ENCODE measurements at places on chromosomes 13 and 19. TPM values are rescaled to one million over a fixed set of nuclear protein-coding genes. Genes with fewer than 3 reads are reported as not detected.

GRCh38 chr13:76210262-76210661, 574.1 kb downstream of the LMO7 start:
- DNase-seq: peak; percentile 80

DNA sequence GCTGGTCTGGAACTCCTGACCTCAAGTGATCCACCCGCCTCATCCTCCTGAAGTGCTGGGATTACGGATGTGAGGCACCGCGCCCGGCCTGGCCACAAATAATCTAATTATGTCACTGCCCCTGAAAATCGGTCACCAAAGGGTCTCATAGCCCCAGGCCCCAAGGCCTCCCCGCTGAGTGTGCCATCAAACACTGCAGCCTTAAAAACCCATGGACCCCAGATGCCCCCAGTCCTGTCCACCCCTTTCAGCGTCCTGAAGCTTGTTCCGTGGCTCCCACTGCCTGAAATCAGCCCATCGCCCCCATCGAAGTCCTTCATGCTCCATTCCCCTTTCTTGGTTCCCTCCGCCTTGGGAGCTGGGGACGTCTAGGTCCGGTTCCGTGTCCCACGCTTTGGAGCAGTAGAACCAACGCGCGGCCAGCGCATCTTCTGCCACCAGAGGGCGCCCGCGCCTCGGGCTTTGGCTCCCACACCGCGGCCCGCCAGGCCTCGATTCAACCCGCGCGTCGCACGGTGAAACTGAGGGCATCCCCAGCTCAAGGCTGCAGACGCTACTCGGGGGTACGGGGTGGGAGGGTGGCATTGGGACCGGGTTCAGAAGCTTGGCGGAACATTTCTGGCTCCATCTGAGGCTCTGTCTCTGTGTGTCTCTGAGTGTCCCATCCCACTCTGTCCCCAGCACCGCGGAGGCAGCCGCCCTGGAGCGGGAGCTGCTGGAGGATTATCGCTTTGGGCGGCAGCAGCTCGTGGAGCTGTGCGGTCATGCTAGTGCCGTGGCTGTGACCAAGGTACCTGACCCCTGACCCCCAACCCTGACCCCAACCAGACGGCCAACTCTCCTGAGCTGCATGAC, 3.5 kb downstream of the YJEFN3 start:
- peak; percentile 85 for DNase-seq

The ZNF175 gene
- 10.9 TPM for total RNA-seq

DNA sequence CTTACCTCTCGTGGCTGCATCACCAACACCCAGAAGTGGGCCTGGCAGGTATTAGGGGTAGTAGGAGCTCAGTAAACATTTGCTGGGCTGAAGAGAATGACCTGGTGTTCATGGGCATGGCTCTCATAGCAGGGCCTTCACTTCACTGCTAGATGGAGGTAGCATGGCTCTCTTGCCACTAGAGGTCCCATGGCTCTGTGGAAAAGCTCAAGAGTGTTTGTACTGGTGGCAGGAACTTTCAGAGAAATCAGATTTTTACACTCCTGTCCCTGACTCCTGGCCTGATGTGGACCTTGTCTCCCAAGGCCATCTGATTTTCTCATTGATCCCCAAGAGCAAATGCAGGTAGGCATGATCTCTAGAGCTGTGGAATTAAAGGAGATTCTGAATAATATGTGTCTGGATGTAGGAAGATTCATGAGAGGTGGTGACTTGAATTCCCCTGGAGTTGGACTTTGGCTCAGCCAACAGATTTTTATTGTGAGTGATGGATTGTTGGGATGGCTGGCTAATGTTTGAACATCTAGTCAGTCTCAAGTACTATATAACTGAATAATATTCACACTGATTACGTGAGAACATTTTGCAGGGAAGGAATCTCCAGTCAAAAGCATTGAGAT, 5.7 kb downstream of the ZNF574 start:
- no peak for DNase-seq

GRCh38 chr13:48775285-48775684, 121.6 kb downstream of the CYSLTR2 start:
- DNase-seq: no peak

DNA sequence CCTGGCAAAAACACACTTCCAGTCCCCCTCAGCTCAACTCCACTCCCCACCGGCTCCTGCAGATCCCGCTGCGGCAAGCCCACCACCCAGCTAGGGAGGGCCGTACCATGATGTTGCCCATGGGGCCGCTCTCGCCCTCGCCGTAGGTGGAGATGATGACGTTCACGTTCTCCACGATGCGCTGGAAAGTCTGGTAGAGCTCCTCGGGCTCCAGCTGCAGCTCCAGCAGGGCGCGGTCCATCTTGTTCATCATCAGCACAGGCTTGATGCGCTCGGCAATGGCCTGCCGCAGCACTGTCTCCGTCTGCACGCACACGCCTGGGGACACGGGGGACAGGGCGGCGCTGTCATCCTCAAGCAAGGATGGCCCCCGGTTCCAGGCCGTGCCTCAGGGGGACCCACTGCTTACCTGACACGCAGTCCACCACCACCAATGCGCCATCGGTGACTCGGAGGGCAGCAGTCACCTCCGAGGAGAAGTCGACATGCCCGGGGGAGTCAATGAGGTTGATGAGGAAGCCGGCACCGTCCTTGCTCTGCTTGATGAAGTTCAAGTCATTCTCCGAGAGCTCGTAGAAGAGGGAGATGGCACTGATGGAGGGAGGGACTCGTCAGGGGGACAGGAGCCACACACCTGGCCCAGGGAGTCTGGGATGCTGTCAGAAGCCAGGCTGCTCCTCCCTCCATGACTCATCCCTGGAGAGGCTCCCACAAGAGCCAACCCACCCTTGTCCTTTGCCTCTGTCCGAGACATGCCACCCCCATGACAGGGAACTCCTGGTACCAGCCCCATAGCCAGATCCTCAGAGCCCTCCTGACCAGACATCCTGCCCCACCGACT, 2.3 kb downstream of the EEF2 start:
- no peak for DNase-seq

DNA sequence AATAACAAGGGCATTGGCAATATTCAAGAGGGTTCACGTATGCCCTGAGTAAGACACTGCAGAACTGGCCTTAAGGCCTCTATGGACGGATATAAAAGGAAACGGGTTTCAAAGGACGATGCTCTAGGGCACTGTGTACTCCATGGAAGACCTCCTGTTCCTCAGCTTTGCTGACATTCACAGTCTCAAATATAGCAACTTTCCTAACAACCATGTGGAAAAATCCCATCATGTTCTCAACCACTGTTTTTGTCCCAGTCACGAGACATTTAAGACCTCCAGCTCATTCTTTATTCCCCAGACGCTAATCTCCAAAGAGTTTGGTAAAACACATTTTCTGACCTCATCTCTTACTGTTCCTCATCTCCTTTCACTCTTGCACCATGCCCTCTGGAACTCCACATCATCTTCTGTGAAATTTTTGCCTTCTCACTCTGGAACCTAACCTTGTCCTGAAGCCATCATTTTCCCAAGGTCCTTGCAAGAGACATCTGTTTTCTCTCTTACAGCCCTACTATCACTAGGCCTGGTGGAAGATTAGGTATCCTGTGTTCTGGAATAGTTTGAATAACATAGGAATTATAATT, 37.6 kb downstream of the SPRY2 start:
- DNase-seq: no peak

The ZNF701 gene
- total RNA-seq: 19.7 TPM

DNA sequence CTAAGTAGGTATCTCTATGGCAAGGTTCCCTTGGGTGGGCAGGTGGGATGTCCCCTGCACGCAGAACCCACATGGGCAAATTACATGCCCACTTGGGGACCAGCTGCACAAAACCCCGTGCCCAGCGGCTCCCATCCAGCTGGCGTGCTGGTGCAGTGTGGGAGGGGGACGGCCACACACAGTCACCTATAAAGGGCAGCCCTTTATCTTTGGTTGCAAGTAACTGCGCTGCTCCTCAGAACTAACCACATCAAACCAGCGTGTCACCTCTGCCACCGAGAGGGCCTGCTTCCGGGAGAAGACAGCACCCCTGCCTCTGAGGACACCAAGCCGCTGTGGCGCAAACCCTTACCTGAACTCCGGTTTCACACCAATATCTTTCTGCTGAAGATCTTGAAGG, 32.2 kb downstream of the ANKRD27 start:
- DNase-seq: no peak

GRCh38 chr13:99454518-99455183, 46.6 kb upstream of the TM9SF2 start:
- no peak for DNase-seq

The CCDC9 gene
- total RNA-seq: 27.5 TPM

- peak; percentile 93 for DNase-seq
These were observed 3.2 kb downstream of the MIDN start for GRCh38 chr19:1251330-1252220.

The RNASEH2A gene
- 4.6 TPM for total RNA-seq

Data from right cardiac atrium (tissue), 5 donors.